ENCODE measurements at places on chromosomes 2 and 18.

DNA sequence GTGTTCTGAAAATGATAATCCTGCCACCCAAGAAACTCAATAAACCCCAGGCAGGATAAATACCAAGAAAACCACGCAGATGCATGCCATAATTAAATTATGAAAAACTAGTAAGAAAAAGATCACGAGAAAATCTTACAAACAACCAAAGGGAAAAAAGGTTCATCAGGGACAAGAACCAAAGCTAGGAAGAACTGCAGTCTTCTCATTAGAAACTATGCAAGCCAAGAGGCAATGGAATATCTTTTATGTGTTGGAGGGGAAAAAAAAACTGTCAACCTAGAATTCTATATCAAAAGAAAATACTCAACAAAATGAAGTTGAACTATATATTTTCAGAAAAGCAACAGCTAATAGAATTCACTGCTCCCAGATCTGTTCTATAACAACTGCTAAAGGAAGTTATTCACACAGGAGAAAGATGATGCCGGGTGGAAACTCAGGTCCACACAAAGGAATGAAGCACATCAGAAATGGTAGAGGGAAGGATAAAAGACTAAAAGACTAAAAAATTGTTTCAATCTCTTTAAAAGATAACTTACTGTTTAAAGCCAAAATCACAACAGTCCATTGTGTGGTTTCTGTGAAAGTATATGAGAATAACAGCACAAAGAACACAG lies 55.0 kb downstream of the NDUFA10 start:
- DNase-seq = no peak

GRCh38 chr2:45232818-45233217 lies 223.6 kb upstream of the SIX2 start:
- no peak for DNase-seq

GRCh38 chr18:9823805-9824473 lies 61.8 kb upstream of the TXNDC2 start:
- DNase-seq = no peak

- no peak for DNase-seq
These were observed 132.9 kb downstream of the BARD1 start for GRCh38 chr2:214676421-214677089.

GRCh38 chr2:43819491-43820163 lies 19.0 kb downstream of the ABCG5 start:
- no peak for DNase-seq

- no peak for DNase-seq
These were observed 15.6 kb downstream of the PDE6D start for GRCh38 chr2:231765496-231765929.

- DNase-seq = no peak
These were observed 110.1 kb downstream of the ZNF385B start for GRCh38 chr2:179751163-179751809.

- DNase-seq = no peak
These were observed 283.3 kb downstream of the STK39 start for GRCh38 chr2:167963899-167964649.

GRCh38 chr2:168992591-168993349 lies 38.4 kb downstream of the ABCB11 start:
- no peak for DNase-seq

DNA sequence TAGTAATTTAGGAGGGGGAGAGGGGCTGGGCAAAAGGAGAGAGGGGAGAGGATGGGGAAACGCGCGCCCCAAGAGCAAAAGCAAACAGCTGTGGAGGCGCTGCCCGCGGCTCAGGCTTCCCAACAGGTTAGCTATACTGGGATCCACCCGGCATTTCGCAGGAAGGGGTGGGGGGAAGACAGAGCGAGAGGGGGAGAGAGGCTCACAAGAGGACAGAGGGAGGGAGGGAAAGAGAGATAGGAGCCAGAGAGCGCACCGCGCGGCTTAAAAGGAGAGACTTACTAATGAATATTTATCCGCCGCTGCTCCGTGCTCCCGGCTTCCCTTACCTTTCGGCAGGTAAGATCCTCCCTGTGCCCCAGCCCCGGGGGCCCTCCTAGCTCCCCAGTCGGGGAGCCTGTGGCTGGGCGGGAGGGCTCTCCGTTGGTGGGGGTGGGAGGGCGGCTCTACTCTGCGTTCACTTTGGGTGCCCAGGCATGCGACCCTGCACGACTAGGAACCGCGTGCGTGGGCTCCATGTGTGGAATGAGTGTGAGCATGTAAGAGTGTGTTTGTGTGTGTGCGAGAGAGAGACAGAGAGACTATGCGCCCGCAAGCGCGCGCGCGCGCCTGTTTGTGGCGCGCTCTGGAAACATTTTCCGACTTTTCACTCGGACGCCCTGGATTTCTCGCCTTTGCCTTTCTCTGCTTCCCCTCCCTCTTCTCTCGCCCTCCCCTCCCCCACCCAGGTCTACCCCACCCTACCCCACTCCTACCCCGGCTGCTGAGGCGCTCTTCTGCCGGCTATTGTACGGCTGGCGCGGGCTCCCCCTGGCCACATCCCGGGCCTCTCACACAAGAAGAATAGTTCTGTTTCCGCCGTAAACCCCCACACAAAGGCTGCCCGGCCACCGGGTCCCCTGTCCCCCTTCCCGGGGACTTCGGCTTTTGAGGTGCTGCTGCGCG lies 7.2 kb upstream of the SIX3 start:
- no peak for DNase-seq

DNA sequence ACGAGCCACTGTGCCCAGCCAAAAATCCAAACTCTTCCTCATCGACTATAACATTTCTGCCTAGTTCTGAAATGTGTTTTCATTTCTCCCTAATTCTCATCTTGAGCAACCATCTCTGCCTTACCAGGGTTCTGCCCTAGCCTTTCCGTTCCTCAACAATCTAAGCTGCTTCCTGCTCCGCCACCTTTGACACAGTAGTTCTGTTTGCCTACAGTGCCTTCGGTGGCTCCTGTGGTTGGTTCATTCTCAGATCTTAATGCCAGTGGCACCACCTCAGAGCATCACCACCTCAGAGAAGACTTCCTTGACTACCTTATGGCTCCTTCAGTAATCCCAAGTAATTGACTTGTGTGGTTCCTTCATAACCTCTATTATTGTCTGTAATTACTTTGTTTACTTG lies 3.8 kb downstream of the SOCS6 start:
- DNase-seq = no peak

- DNase-seq = no peak
These were observed 13.8 kb upstream of the NCOA1 start for GRCh38 chr2:24477229-24477628.

- no peak for DNase-seq
These were observed 5.7 kb downstream of the RHOB start for GRCh38 chr2:20452551-20452950.

- no peak for DNase-seq
These were observed 199.4 kb downstream of the NYAP2 start for GRCh38 chr2:225598897-225599296.

GRCh38 chr2:5121642-5122041 lies 570.5 kb upstream of the SOX11 start:
- DNase-seq = no peak

GRCh38 chr2:44931198-44931780 lies 10.2 kb upstream of the SIX3 start:
- DNase-seq = no peak

GRCh38 chr2:98347298-98348065 lies 1.2 kb downstream of the CNGA3 start:
- DNase-seq = no peak

GRCh38 chr2:174395969-174396630 lies 570 bp downstream of the SCRN3 start:
- no peak for DNase-seq

DNA sequence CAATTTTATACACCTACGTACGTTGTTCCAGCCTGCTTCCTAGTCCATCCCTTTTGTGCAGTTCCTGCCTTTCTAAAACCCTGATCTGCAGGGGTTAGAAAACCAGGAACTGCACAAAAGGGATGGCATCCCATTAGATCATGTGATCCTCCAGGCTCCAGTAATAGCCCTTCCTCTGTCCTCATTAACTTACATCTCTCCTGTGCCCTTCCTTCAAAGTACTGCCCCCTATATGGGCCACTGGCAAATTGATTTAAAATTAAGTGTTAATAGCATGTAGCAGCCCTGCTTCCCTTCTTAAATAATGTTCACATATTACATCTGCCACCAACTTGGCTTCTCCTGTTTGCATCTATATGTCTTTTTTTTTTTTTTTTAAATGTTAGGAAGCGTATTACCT lies 61.3 kb upstream of the NXPH2 start:
- no peak for DNase-seq

GRCh38 chr2:63856303-63856603 lies 14.6 kb downstream of the UGP2 start:
- DNase-seq = no peak

GRCh38 chr2:37670378-37671008 lies 949 bp downstream of the CDC42EP3 start:
- no peak for DNase-seq

- DNase-seq = no peak
These were observed 41.9 kb downstream of the ALK start for GRCh38 chr2:29879456-29879855.

DNA sequence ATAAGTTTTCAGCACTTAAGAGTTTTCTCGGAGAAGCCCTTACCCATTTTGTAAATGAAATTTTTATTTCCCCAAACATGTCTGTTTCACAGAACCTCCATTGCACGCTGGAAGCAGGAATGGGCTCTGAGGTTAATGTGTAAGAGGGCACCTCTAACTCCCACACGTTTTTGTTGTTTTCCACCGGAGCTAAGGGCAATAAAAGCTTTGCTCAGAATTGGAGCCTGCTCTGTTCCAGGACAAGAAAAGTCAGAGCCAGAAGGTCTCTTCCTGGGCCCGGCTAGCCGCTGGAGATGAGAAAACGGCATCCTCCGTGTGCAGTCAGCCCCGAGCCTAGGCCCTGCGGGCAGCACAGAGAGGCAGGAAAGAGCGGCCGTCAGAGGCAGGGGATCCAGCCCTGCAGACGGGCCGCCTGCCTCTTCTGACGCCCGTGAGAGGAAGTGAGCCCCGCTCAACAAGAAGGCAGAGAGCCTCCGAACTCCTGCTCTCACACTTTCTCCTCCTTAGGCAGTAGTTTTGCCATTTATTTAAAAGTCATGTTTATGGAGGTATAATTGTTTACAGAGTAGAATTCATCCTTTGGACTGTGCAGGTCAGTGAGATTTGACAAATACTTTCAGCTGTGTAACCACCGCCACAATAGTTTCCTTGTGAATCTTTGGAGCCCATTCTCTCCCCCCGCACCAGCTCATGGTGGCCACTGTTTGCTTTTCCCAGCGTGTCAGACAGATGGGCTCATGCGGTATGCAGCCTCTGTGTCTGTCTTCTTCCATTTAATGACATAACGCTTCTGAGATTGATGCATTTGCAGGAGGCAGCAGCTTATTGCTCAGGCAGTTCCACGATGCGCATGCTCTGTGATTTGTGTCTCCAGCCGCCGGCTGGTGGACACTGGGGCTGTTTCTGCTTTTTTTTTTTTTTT lies 117.3 kb downstream of the GALR1 start:
- no peak for DNase-seq

GRCh38 chr2:178304333-178304732 lies 110.0 kb downstream of the OSBPL6 start:
- no peak for DNase-seq

- no peak for DNase-seq
These were observed 154.7 kb upstream of the LRP1B start for GRCh38 chr2:142285480-142285879.

DNA sequence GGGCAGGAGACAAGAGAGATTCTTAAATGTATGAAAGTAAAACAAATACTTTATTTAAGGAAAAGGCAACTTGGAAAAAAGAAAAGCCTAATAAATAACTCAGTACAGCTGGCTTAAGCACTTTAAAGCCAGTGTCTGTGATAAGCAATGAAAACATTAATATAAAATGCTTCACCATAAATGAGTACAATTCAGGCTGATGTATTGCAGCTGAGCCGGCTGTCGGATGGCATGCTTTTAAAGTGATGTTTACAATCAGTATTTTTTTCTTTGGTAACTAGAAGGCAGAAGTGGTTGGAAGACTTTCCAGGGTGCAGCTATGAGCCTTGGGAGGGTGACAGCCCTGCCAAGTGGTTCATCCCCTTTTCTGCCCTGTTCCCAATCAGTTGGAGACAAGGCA lies 58.7 kb upstream of the CELF4 start:
- DNase-seq = no peak

Data from smooth muscle cell of the brain vasculature (primary cell).